ENCODE measurements at places on chromosomes 5 and 9.

DNA sequence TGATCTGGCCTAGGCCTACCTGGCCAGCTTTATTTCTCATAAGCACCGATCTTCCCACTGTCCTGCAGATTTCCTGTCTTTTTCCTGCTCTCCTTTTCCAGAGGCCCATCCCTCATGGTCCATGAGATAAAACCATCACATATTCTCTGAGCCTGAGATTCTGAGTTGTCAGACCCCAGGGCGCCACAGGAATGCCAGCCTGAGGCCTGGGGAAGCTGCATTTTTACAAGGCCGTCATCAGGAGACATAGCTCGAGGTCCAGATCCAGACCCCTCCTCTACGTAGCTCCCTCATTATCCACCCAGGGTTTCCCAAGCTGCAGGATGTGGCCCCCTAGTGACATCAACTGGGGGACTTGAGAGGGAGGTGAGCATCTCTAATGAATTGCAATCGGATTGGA, 204.3 kb downstream of the ATPSCKMT start:
- no peak for DNase-seq

DNA sequence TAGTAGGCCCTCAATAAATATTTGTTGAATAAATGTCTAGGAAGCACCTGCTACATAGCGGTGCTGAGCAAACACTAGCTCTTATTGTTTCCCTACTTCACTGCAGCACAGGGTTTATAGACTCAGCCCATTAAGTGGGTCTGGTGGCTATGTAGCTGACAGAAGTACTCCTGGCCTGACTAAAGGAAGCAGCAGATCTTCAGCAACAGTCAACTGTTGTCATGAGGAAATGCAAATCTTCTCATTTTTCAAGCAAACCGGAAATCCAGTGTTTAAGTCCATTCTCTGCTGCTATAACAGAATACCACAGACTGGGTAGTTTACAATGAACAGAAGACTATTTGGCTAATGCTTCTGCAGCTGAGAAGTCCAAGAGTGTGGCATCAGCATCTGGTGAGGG, 2.8 kb upstream of the TEX10 start:
- DNase-seq = no peak

DNA sequence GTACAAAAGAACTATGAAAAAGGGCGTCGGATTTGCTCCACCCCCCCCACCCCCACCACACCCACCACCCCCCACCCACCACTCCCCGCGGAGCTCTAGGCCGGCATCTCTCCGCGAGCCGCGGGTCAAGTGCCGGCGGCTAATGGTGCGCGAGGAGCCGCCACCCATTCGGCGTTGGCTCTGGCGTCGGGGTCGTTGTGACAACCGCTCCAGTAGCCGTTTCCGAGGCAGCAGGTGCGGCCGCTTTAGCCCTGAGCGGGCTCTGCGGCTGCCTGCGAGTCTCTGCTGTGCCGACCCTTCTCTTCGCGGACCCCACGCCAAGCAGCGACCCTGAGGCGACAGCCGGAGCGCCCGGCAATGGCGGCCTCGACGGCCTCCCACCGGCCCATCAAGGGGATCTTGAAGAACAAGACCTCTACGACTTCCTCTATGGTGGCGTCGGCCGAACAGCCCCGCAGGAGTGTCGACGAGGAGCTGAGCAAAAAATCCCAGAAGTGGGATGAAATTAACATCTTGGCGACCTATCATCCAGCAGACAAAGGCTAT, at the start of gene PPP1R2B:
TSS of gene PPP1R2B (plus strand) at position 90 of the 546 bp plus-strand sequence. CDS start at position 358, 268 bp downstream.
- DNase-seq = no peak

DNA sequence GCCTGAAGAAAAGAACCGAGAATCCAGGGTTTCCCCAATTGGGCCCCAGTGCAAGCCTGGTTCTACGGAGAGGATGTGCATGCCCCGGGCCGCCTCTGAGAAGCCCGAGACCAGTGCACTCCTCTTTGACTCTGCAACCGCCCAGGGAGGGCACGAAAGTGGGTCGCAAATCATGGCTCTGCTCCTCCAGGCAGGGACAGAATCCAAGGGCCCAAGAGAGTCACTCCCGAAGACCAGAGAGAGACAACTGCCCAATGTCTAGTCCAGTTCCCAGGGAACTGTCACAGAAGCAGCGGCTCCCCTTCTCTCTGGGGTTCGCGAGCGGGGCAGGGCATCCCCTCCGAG, 107.8 kb downstream of the PSD2 start:
- no peak for DNase-seq

DNA sequence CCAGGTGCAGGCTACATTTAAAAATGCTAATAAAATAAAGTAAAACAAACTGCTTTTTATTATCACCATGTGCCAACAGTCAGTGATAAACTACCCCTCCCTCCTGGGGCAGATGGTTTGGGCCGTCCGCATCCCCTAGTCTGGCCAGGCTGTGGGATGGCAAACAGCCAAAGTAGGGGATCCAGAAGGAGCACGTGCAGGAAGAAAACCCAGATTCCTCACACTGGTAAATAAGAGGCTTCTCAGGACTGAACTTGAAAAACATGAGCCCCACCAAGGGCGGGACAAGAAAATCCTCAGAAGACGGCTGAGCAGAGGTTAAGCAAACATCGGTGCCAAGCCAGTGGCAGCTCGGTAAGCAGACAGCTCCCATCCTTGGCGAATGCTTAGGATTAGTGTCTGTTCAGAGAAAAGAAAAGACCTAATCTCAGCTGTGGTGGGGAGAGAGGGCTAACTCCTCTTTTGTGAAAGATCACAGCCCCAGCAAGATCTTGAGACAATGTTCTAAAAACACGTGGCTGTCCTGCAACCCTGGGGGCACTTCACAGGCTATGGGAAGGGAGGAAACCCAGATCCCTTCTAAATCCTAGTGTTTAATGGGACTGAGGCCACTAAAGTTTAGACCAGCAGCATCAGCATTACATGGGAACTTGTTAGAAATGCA, 46.5 kb upstream of the GDNF start:
- no peak for DNase-seq

GRCh38 chr5:66675406-66675805, 79.2 kb downstream of the MAST4 start:
- DNase-seq = no peak

GRCh38 chr5:156402387-156402921, 75.5 kb downstream of the SGCD start:
- DNase-seq = no peak

GRCh38 chr5:116751684-116752083, 177.1 kb upstream of the SEMA6A start:
- no peak for DNase-seq

DNA sequence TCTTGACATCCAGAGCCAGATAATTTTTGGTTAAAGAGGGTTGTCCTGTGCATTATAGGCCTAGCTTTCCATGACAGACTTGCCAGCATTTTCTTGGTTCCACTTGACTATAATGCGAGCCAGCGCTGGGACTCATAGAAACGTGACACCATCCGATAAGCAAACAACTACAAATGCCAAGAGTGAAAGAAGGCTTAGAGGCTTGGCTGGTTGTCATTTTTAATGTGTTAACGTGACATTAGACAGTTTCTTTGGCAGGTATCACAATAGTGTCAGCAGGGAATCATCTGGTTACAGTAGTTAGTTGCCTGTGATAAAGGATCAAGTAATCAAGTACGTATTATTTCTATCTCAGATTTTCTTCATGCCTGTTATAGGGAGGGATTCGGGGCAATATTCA, 20.0 kb upstream of the LIFR start:
- no peak for DNase-seq

- DNase-seq = no peak
These were observed 145.6 kb downstream of the XRCC4 start for GRCh38 chr5:83222906-83223305.

GRCh38 chr9:19283072-19283710, 52.7 kb downstream of the DENND4C start:
- no peak for DNase-seq

DNA sequence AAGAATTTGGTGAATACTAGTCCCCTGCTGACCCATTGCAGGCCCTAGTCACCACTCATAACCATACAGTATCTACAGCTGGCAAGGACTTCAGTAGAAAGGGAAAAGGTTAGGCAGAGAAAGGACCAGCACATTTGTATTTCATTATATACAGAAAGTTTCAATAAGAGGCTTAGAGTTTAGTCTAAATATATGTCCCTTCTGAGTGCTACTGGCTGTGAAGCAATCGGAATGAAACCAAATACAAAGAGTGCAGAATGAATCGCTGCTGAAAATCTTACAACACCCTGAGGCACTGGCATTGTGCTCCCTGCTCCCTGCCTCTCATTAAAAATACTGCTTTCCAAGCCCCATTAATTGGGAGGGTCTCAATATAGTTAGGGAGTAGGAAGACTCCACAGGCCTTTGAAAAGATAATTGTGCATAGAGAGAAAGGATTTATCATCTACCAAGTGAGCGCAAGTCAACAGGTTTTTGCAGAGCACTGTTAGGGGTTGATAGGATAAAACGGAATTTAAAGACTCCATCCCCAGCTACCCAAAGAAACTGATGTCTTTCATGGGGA, 110.8 kb downstream of the SLC1A3 start:
- no peak for DNase-seq

DNA sequence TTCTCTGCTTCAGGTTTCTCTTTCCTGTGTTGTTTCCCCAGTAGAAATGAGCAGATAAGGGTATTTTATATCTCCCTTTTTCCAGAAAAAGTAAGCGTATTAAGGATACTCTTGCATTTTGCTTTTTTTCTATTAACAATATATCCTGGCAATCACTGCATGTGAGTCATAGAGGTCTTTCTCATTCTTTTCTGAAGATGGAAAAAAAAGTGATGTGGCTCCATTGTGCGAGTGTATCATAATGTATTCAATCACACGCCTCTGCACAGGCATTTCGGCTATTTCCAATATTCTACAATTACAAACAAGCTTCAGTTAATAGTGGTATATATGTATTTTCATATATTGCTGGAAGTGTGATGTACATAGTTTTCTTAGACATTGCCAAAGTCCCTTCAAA, 155.9 kb downstream of the MED27 start:
- DNase-seq = no peak

DNA sequence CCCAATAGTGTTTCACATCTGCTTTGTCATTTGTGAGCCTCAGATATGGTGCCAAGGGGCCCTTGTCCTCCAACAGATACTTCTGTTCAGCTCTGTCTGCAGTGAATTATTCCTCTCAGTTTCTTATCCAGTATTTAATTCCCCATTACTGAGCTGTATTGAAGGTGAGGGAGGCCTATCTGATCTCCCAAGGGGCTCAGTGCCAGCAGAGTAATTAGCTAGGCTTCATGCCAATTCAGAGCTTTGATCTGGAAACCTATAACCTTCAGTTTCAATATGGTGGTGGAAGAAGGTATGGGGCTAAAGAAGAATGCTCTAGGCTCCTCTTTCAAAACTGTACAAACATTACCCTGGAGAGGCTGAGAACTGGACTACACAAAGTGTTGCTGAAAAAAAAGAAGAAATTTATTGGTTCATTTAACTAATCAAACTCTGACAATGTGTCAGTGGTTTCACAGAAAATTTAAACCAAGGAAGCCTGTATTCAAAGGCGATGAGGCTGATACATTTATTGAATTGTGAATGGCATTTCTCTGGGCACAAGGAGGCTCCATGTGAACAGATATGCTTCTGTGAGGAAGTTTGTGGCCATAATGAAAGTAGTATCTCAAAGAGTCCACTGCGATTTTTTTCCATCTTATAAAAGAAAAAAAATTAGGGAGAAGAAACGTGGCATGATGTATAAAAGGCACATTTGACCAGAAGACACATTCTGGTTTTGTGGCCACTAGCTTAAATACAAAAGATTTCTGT, 397.8 kb downstream of the TLE4 start:
- DNase-seq = no peak

GRCh38 chr5:136242611-136243010, 49.6 kb upstream of the SMIM32 start:
- DNase-seq = no peak

GRCh38 chr5:120270498-120270897, 193.6 kb upstream of the PRR16 start:
- no peak for DNase-seq

DNA sequence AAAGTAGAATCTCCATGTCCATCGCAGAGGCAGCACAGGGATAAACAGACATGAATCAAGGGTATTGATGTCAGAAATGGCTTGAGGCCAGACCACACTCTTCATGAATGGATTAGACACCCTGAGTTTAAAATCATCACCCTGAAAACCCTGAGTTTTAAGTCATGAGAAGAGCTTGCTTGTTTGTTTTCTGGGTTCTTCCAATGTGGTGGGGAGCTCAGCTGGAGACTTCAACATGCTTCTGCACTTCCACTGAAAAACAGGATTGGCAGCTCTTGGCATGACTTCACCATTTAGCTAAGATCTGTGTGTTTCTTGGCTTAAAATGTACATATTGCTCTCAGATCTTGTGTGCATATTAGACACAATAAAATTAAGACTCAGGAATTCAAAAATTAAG, 9.8 kb downstream of the GCNT4 start:
- DNase-seq = no peak

- DNase-seq = no peak
These were observed 402.7 kb downstream of the SPOCK1 start for GRCh38 chr5:137096149-137097103.

DNA sequence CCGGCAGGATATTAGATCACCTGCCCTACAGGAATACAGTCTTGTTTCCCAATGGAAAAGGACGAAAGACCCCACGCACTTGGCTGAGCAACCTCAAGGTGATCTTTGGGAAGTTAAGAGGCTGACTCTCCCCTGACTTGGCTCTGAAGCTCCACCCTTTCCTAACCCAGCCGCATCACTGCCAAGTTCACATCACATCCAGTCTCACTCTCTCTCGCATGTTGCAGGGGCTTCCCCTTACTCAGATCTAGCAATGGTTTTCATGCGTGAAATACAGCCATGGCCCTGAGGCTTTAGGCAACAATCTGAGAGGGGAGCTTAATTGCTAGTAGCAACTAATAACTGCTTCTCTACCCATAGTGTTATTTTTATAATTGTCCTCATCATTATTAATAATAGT, 211.6 kb downstream of the DOCK8 start:
- DNase-seq = no peak

DNA sequence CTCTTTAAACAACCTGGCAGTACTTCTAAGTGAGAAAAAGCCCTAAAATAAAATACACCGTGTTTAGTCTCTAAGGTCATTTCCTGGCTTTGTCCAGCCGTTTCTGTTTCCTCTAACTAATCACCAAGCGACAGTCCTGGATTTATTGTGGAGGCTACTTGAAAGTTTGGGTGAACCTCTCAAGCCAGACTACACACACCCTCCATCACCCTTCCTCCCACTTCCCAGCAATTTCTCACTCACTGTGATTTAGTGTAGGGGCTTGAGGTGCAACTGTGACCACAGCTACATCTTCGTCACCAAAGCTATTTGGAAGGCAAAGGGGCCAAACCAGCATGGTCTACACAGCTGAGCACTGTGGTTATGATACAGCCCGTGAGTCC, 240.0 kb upstream of the SLC24A2 start:
- no peak for DNase-seq

All from NCI-H526 treated with DMSO at 0.1 percent for 48 hours (cell line).